ENCODE measurements at places on chromosomes 13 and 19.

DNA sequence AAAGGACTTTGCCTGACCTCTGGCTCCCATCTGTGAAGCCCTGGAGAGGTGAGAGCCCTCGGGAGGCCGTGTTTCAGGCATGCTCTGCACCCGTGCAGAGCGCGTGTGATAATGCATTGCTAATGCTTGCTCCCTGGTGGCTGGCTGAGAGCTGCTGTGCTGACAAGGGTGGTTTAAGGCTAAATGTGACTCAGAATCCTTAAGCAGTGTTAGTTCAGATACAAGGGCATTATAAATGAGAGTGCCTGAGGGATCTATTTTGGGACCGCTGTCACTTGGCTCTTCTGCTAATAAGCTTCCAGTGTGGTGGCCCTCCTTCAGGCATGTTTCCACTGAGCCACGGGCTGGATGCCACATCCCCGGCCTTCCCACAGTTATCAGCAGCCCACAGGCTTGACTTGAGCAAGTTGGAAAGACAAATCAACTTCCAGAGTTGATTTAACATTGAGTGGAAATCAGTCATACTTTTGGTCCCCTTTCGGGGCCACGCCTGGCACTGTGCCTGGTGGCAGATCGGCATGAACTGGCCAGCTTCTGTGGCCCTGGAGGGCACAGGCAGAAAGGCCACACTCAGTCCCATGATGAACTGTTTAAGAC, 17.0 kb downstream of the ALOX5AP start:
- no peak for DNase-seq

GRCh38 chr19:35249146-35249847, 495 bp downstream of the LSR start:
- DNase-seq: no peak

- DNase-seq: no peak
Observed at GRCh38 chr13:39130301-39130700, 92.0 kb downstream of the NHLRC3 start.

DNA sequence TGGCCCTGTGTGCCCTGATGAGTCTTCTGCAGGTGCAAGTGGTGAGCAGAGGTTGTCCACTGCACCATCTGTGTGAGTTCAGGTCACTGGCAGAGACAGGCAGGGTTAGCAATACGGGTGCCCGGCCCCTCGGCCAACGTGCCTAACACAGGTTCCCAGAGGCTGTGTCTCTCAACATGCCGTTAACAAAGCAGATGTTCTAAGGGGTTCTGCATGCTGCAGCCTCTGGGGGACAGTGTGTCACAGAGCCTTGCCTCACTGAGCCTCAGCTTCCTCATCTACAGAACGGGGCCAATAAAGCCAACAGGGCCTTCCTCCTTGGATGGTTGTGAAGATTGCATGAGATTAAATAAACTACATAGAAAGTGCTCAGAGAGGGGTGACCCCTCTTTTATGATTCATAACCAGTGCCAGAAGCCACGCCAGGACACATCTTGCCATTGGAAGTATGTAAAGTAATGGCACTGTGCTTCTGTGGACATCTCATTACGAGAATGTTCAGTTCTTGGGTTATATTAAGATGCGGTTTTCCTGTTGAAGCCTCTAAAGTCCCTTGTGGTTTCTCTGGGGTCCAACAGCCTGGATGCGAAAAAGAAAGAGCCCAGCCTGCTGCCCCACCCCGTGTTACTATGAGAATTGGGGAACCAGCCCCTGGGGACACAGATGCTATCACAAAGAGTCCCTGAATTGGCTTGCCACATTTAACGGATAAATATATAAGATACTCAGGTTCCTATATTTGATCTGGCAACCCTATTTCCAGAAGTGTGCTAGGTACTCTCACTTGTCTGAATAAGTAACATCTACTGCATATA, 11.2 kb upstream of the ARHGEF18 start:
- no peak for DNase-seq

DNA sequence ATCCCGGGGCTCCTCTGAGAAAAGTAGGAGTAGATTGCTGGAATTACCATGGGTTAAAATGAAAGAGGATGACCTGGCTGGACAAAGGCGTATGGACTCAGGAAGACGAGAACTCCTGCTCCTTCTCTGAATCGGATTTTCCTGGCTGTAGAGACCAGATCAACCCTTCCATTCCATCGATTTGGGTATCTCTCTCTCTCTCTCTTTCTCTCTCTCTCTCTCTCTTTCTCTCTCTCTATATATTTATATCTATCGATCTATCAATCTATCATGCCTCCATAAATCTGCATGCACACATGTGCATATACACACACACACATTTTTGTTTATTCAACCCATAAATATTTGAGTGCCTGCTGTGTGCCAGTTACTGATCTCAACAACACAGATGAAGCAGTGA, 234.9 kb downstream of the LMO7 start:
- DNase-seq: no peak

DNA sequence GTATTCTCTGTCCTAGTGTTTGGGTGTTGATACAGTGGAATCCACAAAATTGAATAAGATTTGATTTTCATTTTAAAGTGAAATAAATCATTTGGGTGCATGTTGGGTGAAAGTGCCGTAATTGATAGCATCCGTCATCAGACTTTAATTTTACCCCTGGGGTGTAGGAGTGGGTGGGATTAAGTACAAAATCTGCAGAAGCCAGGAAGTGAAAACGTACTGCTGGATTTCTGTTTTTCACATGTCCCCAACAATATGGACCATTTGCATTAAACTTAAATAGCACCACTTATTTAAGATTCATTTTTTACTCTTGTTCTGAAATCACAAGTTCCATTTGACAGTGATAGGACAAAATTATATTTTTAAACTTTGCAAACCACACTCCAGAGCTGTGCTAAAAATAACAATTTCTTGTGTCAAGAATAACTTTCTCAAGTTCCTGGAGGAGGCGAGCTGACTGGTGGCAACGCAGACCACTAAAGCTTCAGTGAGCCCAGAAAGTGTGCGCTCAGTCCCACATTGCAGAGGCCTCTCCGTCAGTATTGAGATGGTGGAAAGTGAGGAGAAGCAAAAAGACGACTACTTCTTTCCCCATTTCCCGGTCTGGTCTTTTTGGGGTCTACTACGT, 71.3 kb downstream of the ARHGEF7 start:
- no peak for DNase-seq

DNA sequence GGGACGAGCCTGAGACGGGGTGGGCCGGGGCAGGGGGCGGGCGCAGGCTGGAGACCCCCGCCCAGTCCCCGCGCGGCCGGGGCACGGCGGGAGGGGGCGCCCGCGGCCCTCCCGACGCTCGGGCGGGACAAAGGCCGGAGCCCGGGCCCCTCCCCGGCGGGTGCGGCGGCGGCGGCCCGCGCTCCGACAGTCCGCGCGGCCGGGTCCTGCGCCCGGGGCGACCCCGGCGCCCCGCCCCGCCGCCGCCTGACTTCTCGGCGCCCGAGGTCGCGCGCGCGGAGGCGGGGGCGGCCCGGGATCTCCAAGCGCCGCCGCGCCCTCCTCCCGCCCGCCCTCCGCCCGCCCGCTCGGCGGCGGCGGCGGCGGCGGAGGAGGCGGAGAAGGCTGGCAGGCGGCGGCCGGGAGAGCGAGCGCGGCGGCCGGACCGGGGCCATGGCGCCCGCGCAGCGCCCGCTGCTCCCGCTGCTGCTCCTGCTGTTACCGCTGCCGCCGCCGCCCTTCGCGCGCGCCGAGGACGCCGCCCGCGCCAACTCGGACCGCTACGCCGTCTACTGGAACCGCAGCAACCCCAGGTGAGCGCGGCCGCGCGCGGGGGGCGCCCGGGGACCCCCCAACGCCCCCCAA, at the start of gene EFNA2:
Gene EFNA2, plus strand, starts transcription at position 137 of the 624 bp plus-strand sequence. Its CDS starts 296 bp downstream, at position 433.
- DNase-seq: no peak

- no peak for DNase-seq
Observed at GRCh38 chr13:30685320-30685859, 50.0 kb upstream of the ALOX5AP start.

GRCh38 chr13:75836441-75836840, 200.3 kb downstream of the LMO7 start:
- no peak for DNase-seq

- DNase-seq: no peak
Observed at GRCh38 chr13:104024416-104025170, 958.4 kb upstream of the SLC10A2 start.

DNA sequence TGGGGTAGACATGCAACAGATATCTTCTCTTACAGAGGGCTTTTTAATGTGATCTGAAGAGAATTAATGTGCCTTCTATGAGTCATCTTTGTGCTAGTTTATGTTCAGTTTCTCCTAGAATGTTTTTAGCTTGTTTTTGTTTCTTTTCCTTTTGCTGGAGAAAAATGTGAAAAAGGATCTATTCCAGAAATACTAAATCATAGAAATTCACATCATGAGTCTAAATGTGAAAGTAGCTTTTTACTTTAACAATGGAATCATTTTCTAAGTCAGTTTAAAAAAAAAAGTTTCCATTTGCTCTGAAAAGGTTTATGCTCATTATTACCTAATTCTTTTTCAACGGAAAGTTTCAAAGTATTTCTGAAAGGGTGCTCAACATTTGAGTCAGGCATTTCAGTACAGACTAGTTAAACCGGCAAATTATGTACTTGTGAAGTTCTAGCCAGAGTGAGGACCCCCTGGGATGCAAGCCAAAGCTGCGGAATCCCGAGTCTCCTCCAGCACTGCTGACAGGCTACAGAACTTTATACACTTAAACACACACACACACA, 72.9 kb downstream of the SPATA13 start:
- no peak for DNase-seq

DNA sequence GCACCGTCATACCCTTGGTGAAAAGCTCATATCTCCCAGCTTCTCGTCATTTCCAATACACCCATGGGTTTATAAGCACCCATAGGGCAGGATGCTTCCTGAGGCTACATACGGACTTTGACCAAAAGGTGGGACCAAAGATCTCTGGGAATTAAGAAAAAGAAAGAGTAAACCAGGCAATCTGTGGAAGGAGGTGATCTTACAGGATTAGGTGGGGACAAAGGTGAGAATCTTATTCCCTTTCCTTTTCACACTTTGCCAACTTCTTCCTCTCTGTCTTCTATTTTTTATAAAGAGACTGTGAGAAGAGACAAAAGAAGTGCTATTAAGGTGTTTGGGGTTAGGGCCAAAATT, 172.0 kb downstream of the DLEU7 start:
- DNase-seq: no peak

GRCh38 chr13:37175996-37176395, 70.5 kb upstream of the CSNK1A1L start:
- DNase-seq: no peak

DNA sequence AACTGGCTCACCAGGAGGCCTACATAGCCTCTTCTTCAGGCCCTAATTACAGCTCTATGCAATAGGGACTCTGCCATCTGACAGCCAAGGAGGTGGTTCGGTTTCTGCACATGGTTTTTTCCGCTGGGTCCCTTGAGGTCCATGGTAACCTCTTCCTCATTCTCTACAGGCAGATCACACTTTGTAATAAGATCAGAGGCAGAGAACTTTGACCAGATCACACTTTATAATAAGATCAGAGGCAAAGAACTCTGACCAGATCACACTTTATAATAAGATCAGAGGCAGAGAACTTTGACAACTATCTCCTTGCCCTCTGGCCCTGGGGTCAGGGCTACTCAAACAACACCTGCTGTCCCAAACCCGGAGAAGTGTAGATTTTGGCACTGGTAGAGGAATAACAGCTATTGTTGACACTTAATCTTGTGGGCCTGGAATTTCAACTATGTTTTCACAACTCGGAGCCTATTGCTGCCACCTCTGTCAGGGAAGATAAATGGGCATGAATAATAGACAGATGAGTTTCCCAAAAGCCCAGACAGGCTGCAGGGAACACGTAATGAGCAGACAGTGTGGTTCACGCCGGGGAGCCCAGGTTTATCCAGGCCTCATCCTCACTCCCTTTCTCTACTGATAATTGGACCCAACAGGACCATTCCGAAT, 246.1 kb downstream of the UQCRFS1 start:
- no peak for DNase-seq

- peak; percentile 52 for DNase-seq
Observed at GRCh38 chr19:10104665-10105508, 1.3 kb upstream of the PPAN start.

DNA sequence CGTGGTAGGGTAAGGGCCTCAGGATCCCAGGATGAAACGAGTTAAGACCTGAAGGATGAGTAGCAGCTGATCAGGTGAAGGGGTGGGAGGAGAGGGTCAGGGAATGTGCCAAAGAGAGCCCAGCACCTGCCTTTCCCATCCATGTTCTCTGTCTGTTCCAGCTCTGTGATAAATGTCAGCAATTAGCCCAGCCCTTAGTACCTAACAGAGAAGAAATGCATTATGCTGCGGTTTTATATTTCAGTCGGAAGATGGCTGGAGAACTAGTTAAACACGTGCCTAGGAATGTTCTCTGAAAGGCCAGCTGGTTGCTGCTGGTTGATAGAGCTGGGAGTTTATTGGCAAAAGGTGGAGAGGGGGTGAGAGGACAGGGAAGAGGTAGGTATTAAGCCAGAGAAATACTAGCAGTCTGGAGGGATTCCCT, 268.2 kb downstream of the SHISA2 start:
- no peak for DNase-seq

GRCh38 chr13:98994896-98995295, 17.0 kb upstream of the DOCK9 start:
- DNase-seq: no peak

GRCh38 chr19:4597975-4598671, 38.6 kb upstream of the SEMA6B start:
- DNase-seq: peak; percentile 59

DNA sequence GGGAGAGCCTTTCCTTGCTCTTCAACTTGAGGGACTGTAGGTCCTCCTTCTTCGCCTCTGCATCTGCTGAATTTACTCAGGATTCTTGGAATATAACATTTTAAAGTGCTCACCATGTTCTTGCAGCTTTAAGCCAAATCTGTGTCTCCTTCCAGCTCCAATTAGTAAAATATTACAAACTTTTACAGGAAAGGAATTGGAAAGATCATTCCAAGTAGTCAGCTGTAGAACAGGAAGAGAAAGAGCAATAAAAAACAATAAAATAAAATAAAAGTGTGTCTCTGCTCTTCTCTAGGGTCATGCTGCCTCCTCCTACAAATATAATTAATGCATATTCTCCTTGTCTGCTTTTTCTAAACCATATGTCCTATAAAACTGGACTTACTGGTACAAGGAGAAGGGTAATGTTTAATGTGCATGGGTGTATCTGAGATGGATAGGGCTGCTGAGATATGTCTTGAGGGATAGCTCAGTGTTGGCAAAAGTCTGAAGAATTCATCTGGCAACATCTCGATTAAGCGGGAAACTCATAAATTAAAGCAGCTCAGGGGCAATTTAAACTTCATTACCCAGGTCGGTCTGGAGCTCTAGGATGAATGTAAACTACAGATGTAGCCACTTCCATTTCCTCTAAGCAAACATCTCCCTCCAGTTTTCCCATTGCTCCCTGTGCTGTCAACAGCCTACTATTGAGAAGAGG, 25.0 kb downstream of the ENOX1 start:
- no peak for DNase-seq

DNA sequence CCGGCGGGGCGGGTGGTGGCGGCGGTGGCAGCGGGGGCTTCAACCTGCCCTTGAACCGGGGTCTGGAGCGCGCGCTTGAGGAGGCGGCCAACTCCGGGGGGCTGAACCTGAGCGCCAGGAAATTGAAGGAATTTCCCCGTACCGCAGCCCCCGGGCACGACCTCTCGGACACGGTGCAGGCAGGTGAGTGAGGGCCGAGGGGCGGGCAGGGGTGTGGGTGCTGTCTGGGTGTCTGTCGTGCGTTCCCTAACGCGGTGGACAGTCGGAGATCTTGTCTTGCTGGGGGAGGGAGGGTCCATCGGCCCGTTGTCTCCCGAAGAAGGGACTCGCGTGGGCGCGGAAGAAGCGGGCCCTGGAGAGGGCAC, 533 bp downstream of the LRCH1 start:
- peak; percentile 63 for DNase-seq

All from erythroblast (primary cell).